GF-D8 (cell line): ENCODE measurements at places on chromosomes 2 and 18.

GRCh38 chr2:67186871-67187270, 210.3 kb upstream of the ETAA1 start:
- no peak for DNase-seq

DNA sequence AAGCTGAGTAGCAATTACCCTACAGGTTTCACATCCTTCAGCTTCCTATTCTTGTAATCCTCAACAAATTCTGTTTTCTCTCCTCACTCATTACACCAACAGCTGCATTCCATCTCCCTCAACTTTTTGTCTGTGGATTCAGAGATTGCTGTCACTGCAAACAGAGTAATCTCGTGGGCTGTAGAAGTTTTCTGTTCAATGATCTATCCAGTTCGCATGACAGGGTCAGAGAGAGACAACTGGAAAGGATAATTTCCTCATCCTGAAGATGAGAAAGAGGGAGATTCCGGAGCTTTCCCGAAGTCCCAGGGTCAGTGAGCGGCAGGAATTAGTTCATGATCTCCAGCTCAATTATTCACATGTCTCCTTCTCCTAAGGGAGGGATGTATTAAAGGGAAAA, 75.7 kb downstream of the MYO5B start:
- no peak for DNase-seq

DNA sequence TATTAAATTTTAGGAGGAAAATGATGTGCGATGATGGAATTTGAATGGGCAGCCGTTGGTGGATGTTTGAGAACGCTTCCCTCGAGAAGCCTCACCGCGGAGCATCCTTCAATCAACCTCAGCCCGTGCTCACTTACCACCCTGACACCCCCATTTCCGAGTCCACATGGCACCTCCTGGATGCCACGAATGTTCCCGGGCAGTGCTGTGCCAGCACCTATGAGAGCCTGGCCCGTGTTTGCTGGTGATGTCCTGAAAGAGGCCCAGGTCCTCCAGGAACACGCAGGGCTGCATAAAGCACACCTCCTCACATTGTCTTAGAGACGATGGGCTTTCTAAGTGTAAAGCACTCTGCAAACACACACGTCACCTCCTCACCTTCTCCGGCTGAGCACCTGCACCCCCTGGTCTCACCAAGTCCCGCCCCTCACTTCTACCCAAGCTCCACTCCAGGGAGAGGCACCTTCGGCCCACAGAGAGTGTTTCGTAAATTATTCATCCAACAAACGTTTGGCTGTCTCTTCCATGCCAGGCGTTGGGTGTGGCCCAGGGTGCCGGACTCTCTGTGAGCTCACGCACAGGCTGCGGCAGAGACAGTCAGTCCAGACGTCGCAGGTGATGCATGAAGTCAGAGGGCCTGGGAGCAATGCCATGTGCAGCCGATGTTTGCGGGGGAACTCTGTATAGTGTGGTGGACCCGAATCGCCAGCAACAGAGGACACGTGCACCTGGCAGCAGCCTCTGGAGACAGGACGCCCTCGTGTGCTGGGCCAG, 150.0 kb downstream of the TPO start:
- DNase-seq: no peak

DNA sequence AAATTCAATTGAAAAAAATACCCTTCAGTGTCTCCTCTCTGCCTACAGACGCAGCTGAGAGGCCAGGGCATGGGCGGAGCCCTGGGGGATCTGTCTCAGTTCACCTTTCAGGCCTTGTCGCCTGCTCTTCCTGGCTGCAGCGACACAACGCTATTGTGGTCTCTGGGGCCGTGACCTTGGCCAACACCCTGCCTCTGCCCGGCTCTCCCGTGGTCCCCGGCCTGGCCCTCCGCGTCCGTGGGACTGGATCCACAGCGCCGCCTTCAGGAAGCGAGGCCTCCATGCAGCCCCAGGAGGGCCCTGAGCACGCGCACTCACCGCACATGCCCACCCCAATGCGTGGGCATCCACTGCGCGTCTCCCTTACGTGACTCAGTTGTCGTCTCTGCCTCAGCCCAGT, 81.1 kb downstream of the MRPS9 start:
- no peak for DNase-seq

DNA sequence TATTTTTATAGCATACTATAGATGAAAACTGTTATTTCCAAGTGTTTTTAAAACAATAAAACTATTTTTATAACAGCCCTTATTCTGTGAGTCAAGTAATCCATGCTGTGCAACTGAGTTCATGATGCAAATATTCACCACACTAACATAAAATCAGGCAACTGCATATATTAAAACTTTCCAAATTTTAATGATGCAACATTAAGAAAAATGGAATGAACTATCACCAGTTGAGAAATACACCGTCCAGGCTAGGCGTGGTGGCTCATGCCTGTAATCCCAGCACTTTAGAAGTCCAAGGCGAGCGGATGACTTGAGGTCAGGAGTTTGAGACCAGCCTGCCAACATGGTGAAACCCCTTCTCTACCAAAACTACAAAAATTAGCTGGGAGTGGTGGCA, 114.5 kb downstream of the CDH2 start:
- DNase-seq: no peak

DNA sequence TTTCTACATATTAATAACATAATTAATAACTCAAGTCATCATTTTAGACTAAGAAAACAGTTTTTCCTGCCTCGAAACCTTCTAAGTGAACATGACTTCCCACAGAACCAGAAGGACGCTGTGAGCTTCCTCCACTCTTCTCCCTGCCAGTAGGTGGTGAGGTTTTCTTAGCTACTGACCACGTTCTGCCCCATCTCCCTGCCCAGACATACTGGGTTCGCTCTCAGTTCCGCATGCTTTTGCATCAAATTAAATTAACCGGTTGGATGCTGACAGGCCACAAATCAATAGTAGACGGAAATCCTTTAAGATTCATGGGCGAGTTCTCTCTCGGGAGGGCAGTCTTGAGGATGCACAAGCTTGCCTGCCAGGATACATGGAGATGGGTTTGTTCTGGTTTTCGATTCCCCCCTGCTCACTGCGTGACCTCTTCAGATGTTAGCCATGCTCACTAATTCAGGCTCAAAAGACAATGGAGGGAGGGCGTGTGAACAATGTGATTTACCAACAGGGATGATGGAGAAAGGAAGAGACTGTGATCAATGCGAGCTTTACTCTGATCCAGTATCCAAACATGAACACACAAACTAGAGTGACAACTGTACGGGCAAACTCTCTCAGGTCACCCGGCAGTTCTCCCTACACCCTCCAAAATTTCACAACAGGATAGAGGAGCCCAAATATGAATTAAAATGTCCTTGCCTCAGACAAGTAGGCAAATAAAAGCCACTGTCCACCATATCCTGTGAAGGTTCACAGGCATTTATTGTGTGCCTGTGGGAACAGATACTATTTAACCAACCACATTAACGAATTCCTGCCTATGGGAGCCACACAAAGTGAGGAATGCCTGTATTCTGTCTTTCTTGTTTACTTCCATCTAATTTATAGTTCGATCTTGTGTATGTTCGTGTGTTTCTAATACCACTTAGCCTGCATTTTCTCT, 375.7 kb downstream of the EIPR1 start:
- no peak for DNase-seq

DNA sequence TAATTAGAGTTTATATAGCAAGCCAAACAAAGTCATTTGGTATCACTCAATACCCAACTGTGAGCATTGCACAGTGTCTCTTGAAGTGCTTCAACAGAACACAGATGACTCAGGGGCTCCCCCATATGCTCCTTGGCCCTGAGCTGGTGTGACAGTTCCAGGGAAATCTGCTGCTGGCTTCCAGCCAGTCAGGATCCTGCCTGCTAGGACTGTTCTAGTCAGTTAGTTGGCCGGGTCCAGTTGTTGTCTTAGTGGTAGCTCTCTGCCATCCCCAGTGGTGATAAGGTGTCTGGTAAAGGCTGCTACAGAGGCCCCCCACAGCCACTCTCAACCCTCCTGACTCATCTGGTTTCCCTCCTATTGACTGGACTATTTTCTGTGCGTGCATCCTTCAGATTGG, 100.3 kb downstream of the IRS1 start:
- DNase-seq: no peak

DNA sequence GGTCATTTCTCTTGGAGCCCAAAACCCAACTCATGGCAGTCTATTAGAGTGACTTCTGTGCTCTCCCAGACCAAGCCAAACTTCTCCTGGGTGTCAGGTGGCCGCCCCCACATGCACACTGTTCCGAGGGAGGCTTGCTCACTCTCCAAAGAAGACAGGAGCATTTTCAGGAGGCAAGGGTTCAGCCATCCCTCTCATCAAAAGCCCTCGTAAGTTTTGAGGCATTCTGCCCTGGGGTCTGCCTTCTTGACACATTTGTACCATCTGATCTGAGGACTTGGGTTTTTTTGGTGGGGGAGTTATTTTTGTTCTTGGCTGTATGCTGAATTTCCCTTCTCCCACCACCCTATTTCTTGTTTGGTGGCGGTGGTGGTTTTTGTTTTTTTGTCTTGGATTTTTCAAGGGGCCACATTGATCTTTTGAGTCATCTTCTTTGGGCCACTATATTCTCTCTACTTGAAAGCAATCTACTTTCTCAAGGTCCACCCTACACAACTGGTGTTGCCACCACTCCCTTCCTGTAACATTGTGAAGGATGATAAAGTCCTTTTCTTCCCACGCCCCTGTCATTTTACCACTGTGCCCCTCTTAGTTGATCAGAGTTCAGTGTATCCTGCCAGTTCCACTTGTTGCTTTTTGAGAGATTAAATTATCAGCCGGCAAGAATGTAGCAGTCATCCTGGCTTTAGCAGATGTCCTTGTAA, 255.8 kb downstream of the CYP26B1 start:
- no peak for DNase-seq

DNA sequence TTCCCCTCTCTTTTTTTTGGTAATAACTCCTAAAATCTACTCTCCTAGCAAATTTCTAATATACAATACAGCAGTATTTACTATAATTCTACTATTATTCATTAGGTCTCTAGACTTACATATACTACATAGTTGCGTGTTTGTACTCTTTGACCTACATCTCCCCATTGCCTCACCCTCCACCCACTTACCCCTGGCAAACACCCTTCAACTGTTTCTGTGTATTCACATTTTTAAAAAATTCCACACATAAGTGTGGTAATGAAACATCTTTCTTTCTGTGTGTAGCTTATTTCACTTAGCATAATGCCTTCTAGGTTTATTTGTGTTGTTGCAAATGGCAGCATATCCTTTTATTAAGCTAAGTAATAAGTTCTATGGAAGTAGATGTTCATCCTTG, 336.0 kb downstream of the CCDC85A start:
- DNase-seq: no peak

GRCh38 chr18:4101009-4101408, 354.1 kb downstream of the DLGAP1 start:
- DNase-seq: no peak

DNA sequence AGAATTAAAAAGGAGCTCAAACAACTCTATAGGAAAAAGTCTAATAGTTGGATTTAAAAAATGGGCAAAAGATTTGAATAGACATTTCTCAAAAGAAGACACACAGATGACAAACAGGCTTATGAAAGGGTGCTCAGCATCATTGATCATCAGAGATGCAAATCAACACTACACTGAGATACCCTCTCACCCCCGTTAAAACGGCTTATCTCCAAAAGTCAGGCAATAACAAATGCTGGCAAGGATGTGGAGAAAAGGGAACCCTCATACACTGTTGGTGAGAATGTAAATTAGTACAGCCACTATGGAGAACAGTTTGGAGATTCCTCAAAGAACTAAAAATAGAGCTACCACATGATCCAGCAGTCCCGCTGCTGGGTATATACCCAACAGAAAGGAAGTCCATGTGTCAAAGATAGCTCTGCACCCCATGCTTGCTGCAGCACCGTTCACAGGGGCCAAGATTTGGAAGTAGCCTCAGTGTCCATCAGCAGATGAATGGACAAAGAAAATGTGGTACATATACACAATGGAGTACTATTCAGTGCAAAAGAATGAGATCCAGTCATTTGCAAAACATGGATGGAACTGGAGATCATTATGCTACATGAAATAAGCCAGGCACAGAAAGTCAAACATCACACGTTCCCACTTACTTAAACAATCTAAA, 46.7 kb upstream of the B3GNT7 start:
- no peak for DNase-seq

- DNase-seq: no peak
Observed at GRCh38 chr2:54695378-54695777, 28.1 kb upstream of the EML6 start.

DNA sequence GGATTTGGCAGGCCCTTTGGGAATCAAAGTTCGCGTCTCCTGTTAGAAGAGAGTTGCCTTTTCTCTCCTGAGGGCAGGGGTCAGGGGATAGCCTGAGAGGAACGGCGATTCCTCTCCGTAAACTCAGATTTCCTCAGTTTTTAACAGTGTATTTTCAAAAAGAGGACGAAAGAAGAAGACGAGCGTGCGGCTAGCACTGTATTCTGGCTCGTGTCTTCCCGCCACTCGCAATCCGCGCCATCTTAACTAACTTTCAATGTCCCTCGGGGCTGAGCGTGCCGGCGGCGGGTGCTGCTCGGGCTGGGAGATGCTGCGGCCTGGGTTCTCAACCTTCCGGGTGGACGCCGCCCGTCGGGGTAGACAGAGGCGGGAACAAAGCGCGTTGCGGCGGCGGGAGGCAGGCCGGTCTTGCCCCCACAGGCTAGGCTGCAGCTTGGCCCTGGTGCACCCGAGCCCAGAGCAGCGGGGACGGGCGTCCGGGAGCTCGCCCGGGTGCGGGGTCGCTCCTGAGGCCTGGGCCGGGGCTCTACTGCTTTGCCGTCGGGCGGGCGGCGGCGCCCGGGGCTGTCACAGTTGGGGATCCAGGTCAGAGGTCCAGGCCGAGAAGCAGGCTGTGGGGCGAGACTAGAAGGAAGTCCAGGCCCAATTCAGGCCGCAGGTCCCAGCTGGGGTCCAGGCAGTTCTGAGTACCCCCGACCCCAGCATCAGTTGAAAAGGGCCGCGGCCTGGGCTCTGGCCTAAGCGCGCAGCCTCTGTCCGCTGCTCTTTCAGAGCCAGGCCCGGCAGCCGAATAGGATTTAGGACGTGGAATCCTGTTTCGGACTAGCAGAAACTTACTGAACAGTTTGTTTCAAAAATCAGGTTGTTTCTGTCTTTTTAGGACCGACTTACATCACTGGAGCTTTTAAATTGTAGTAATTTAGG, 11.8 kb downstream of the TBR1 start:
- DNase-seq: no peak

GRCh38 chr2:197614532-197614931, 60.9 kb downstream of the RFTN2 start:
- no peak for DNase-seq

DNA sequence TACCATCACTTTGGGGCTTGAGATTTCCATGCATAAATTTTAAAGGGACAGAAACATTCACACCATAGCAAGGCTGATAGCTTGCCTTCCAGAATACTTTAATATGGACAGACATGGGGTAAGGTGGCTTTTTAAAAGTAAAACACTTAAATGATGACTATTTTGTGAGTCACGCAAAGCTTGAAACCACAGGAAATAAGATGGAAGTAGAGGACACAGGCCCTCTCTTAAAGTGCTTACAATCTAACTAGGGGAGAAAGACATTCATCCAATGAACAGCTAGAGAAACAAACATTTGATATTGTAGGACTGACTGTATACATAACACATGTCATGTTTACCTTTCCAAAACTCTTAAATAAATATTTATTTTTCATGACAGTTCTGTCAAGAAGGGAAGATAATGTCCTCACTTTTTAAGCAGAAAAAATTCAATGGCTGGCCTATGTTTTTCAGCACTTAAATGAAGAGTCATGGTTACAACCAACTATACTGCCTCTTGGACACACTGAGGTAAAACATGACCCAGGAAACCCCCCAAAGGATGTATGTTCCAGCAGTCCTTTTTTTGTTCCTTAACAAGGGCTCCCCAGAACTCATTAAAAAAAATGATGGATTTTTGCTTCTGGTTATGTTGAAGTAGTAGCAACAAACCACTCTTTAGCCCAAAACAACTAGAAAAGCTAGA, 120.0 kb upstream of the RBMS1 start:
- no peak for DNase-seq

- no peak for DNase-seq
Observed at GRCh38 chr2:30421026-30421603, 25.9 kb upstream of the LCLAT1 start.
